ENCODE measurements at places on chromosomes 2 and 18. TPM values are rescaled to one million over a fixed set of nuclear protein-coding genes. Genes with fewer than 3 reads are reported as not detected.
A peak's percentile ranks its signal among the peaks of the same experiment; 100 is the strongest.

DNA sequence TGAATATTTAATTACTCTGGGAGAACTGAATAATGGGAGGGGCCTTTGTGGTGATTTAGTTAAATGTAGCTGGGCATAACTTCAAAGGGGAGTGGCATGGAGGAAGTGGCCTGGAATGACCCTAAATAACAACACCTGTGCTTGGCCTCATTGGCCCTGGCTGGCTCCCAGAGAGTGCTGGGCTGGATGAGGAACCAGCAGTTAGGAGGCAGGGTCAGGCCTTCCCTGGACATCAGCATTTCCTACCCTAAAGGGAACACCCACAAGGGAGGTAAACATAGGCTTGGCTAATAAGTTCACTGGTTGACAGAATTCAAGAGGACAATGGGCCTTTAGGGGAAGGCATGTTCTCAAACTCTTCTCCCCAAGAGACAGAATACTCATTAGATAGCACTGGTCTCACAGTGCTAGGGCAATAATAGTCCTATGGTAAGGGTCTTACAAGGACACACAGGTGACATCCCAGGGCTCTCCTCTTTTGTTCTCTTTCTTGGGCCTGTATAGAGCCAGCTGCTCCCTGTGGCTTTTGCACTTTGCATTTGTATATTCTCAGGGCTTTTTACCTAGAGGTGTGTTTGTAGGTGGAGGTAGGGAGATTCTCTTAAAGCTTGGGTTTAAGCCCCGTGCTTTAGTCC is 106.8 kb downstream of the ZNF519 start:
- no peak overlapping the region for H3K4me3 ChIP-seq
- peaks cover 6% of the 10 kb centered on the region for H3K27me3 ChIP-seq
- H3K4me1 ChIP-seq, result no peaks in the 10 kb centered on the region
- no peak overlapping the region for H3K27ac ChIP-seq
- H3K36me3 ChIP-seq, result no peaks in the 10 kb centered on the region

- no peak overlapping the region for H3K27ac ChIP-seq
- no peaks in the 10 kb centered on the region for H3K4me1 ChIP-seq
- H3K4me3 ChIP-seq, result no peak overlapping the region
- DNase-seq, result no peak
- no peaks in the 10 kb centered on the region for H3K27me3 ChIP-seq
- H3K36me3 ChIP-seq, result no peaks in the 10 kb centered on the region
Observed at GRCh38 chr2:23480957-23481797, 96.2 kb downstream of the KLHL29 start.

DNA sequence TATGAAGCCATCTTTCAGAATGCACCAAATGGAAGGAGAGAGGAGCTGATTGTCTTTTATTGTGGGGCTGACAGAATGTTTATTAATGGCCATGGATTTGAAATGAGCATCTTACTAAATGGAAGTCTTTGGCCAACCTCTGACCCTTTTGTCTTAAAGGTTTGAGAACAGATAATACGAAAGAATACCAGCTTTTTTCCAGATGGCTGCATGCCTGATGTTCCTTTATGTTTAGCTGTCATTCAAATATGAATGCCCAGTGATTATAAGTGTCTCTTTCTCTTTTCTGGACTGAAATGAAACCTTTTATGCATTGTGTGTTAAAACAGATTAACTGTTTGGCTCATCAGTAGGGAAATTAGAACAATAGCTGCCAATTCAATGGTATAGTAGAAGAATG is 46.0 kb downstream of the PARD3B start:
- no peak overlapping the region for H3K27ac ChIP-seq
- no peaks in the 10 kb centered on the region for H3K4me1 ChIP-seq
- DNase-seq, result no peak
- H3K27me3 ChIP-seq, result no peaks in the 10 kb centered on the region

The EVX2 gene
- not detected for polyA plus RNA-seq

- no peaks in the 10 kb centered on the region for H3K4me1 ChIP-seq
- no peak overlapping the region for H3K27ac ChIP-seq
- DNase-seq, result no peak
- H3K4me3 ChIP-seq, result no peak overlapping the region
- H3K36me3 ChIP-seq, result no peaks in the 10 kb centered on the region
- H3K27me3 ChIP-seq, result no peaks in the 10 kb centered on the region
Observed at GRCh38 chr2:134628453-134628852, 90.3 kb downstream of the TMEM163 start.

DNA sequence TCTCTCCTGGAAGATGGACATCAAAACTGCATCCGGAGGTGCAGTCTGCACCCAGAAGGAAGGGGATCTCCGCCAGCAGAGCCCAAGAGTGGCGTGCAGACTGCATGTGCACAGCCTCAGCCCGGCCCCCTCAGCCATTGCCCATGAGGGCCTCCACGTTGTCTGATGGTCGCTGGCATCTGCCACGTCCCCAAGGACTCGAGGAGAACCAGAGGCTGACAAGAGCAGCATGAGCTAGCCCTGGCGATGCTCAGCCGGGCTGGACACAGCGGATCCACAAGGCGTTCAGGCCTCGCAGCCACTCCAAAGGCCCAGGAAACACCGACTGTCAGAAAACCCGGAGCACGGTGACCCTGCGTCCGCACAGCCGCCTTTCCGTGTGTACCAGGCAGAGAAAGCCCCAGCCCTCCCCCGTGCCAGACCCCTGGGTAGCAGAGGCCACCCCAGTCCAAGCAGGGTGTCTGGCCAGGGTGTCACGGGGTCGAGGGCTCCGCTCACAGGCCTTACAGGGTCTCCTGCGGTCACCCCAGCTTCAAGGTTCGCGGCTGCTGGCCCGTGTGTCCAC is 48.3 kb downstream of the SLC66A2 start:
- DNase-seq, result no peak
- H3K4me3 ChIP-seq, result no peak overlapping the region
- no peaks in the 10 kb centered on the region for H3K4me1 ChIP-seq

GRCh38 chr18:54828281-54828881 is at the start of gene RAB27B:
TSS of gene RAB27B (plus strand) at chr18:54828477. CDS start at chr18:54877586, 49,109 bp downstream.
- H3K27me3 ChIP-seq, result peaks cover 5% of the 10 kb centered on the region
- no peaks in the 10 kb centered on the region for H3K36me3 ChIP-seq
- H3K4me3 ChIP-seq, result peak within 1 kb of the TSS; percentile 58
- DNase-seq, result peak; percentile 46

DNA sequence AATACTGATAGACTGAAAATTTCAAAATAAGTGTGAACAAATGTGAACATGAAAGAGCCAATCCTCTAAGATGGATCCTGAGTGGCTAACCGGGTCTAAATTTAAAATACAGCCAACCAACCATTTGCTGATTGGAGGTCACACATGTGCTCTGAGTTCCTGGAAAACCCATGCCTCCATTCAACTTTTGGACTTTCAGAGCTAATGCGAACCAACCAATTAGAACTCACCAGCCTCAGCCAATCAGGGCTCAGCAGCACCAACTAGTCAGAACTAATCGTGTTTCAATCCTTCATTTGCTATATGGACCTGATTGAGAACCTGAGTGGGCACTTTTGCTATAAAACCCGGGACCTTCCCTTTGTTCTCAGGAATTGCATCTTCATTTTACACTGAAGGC is 111.5 kb downstream of the MEP1B start:
- DNase-seq, result no peak
- no peaks in the 10 kb centered on the region for H3K27me3 ChIP-seq
- H3K27ac ChIP-seq, result no peak overlapping the region
- H3K36me3 ChIP-seq, result no peaks in the 10 kb centered on the region

DNA sequence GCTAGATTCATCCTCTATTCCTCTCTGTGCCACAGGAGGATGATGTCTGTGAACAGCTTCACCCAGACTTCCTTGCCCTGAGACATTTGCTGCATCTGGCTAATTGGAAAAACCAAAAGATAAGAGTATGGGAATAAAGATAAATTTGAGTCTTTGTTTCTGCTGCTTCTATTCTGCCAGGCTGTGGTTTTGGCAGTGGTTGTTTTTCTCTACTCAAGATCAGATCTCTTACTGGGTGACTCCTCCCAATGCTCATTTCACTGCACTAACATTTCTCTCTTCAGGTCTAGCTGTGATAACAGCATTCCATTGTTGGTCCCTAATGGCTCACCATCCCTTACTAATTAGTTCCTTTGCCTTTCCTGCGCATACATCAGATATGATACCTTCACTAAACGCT is 89.5 kb downstream of the CALCRL start:
- no peak overlapping the region for H3K27ac ChIP-seq
- H3K4me1 ChIP-seq, result peaks cover 10% of the 10 kb centered on the region
- no peak for DNase-seq
- no peaks in the 10 kb centered on the region for H3K27me3 ChIP-seq
